ENCODE measurements at places on chromosomes 13 and 19.
A peak's percentile ranks its signal among the peaks of the same experiment; 100 is the strongest.

DNA sequence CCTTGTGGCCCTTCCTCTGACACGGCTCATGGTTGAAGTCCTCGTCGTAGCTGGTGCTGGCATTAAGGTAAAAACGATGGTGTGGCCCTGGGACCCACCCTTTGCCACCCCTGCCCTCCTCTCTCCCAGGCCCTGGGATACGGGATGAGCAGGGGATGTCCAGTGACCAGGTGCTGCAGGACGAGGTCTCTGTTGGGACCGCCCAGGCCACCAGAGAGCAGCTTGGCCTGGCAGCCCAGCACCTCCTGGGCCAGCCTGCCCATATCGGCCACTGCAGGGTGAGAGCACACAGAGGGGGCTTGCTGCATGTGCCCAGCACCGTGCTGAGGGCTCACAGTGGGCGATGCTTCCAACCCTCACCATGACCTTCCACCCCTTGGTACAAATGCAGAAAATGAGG is 6.4 kb downstream of the ACTMAP start:
- no peak for DNase-seq

GRCh38 chr13:109785141-109785891 is 1.1 kb downstream of the IRS2 start:
- peak; percentile 55 for DNase-seq

DNA sequence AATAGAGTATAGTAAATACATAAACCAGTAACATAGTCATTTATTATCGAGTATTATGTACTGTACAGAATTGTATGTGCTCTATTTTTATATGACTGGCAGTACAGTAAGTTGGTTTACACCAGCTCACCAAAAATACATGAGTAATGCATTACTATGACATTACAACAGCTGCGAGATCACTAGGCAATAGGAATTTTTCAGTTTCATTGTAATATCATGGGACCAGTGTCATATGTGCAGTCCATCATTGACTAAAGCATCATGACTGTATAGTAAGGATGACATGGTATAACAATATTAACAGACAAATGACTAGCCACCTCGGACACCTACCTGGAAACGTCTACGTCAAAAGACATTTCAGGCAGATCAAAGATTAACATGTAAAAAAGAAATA is 33.6 kb downstream of the ATP7B start:
- DNase-seq: no peak

DNA sequence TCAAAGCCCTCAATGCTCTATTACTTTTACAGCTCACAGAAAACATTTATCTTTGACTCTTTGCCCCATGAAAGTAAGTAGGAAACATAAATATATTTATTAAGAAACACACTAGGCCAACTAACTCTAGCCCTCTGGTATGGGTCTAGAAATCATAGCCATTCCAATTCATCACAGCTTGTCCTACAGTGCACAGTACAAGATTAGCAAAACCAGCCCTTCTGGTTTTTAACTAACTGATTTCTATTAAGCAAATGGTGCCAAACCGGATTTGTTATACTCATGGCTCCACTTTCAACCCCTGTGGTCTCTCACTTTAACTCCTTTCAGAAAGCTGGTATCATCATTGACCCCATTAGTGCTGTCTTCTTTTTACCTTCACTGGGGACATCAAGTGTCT is 5.6 kb upstream of the LRRC63 start:
- no peak for DNase-seq

- no peak for DNase-seq
Observed at GRCh38 chr13:86051134-86052103, 252.2 kb upstream of the SLITRK6 start.
